GM23248 (cell line): ENCODE measurements at places on chromosomes 2 and 18.
A peak's percentile ranks its signal among the peaks of the same experiment; 100 is the strongest.

GRCh38 chr2:21947046-21947445 lies 823.3 kb downstream of the TDRD15 start:
- DNase-seq = no peak

DNA sequence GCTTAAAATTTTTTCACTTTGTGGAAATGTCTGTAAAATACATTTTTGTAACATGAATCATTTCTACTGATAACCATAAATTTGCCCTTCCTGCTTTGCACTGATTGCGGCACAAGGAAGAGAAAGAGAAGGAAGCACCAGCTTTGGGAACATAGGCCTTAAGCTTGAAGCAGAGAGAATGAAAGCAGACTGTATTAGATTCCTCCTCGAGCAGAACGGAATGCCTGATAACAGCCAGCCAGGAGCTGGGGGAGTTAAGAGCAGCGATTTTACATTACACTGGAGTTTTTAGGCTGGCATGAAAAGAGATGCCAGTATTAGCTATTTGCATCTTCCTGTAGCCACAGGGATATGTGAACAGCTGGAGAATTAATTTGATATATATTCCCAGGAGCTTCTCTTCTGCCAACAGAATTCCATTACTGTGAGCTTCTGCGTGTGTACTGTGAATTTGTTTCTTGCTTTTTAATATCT lies 33.5 kb downstream of the CRIM1 start:
- DNase-seq = peak; percentile 38

- DNase-seq = peak; percentile 45
Measured at GRCh38 chr2:227870710-227871374, 589 bp upstream of the DAW1 start.

DNA sequence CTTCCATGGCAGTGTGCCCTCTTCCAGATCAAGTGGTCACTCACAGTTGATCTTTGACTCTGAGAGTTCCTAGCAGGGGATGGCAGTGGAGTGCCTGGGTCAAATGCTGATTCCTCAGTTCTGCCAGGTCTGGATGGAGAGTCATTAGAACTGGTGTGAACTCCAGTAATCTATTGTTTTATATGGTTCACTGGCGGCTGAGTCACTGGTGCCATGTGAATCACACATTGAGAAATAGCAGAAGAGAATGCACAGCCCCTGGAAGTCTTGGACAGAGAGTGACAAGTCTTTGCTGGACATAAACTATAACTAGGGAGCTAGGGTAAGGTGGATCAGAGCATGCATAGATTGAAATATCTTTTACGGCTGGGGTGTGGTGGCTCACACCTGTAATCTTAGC lies 86.9 kb downstream of the EIF2AK3 start:
- peak; percentile 87 for DNase-seq

DNA sequence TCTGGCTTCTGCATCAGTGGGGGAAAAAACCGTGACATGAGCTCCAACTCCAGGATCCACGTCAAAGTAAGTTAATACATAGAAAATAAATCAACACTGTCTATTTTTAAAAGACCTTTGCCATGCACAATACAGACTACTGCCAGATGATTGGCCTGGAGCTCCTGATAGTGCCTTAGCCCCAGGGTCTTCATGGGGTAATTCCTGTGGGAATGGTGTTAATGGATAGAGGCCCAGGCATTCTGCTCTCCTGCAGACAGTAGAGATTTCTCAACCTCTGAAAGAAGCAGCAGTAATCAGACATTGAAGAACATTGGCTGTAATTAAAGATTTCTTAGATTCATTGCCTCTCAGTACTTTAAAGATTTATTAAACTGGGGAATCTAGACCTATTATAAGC lies 4.3 kb upstream of the PLCL1 start:
- DNase-seq = no peak

DNA sequence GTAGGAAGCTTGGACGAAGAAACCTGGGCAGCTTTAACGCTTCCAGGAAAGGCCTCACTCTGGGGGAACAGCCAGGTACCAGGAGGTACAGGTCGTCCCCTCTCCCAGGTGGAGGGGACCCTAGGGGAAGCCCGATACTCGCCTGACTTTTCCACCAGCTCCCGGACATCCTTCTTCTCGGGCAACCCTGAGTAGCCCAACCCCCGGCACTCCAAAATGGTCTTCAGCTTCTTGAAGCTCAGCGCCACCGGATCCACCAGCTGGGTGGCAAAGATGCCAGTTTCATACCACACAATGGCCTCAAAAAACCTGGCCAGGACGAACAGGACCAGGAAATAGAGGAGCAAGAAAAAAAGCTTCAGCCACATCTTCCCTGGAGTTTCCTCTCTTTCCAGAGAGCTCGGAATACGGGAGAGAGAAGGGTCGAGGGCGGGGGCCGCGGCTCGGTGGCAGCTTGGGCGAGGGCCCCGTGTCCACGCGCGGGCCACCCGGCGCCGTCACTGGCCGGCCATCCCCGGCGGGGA lies 1.1 kb downstream of the RNF103 start:
- peak; percentile 63 for DNase-seq

GRCh38 chr2:195312662-195313061 lies 344.4 kb upstream of the SLC39A10 start:
- DNase-seq = no peak

DNA sequence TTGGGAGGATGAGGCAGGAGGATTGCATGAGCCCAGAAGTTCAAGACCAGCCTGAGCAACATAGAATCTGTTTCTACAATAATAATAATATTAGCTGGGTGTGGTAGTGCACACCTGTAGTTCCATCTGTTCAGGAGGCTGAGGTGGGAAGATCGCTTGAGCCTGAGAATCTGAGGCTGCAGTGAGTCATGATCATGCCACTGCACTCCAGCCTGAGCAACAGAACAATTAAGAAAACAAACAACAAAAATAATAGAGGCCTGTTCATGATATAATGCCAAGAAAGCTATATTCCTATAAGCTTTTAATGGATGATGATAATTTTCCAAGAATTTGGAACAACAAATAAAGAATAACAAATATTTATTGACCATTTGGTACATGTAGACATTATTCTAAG lies 6.9 kb upstream of the CCBE1 start:
- DNase-seq = no peak

GRCh38 chr2:63817382-63817781 lies 24.3 kb upstream of the UGP2 start:
- no peak for DNase-seq

DNA sequence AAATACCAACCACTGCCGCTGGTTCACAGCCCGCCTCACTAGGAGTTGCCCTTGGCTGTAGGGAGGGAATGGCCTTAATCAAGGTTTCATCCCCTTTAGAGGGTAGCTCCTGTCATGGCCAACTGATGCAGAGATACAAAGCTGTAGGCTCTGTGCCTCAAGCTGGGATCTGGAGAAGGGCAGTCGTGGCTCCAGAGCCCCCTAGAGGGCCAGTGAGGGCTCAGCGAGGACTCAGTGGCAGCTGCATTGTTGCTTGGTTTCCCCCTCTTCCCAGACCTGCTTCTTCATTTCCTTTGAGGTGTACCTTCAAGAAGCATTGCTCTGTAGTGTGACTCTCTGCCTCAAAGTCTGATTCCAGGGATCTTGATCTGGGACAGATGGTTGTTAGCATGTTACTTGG lies 302.1 kb downstream of the LPIN1 start:
- DNase-seq = no peak

GRCh38 chr2:129864719-129865118 lies 114.7 kb upstream of the RAB6C start:
- no peak for DNase-seq

DNA sequence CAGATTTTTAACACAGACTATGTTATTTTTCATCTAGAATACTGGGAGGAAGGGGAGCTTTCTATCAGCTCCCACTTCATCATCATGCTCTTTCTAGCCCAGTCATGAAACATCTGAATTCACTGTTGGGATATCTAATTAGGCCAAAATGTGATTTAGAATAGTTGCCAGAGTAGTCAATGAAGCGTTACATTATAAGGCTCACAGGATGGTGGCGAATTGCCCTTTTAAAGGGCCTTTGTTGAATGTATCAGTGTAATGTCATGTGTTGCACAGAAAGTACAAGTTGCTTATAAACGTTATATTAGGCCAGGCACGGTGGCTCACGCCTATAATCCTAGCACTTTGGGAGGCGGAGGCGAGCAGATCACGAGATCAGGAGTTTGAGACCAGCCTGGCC lies 45.6 kb downstream of the PDE1A start:
- DNase-seq = no peak

DNA sequence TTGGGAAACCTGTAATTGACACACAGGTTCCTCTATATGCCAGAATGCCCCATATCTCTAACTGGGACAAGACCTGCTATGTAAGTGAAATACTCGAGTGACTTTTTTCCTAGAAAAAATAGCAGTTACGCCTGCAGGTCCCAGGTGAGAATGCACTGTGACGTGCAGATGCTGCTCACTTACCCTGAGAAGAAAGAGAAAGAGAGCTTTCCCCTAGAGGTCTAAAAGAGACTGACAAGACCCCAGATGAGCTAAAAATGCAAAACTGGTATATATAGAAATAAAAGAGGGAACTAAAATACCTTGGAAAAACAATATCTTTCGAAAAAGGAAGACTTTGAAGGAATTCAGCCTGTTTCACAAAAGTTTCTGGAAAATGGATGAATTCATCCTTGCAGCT lies 383.0 kb upstream of the DCC start:
- no peak for DNase-seq

DNA sequence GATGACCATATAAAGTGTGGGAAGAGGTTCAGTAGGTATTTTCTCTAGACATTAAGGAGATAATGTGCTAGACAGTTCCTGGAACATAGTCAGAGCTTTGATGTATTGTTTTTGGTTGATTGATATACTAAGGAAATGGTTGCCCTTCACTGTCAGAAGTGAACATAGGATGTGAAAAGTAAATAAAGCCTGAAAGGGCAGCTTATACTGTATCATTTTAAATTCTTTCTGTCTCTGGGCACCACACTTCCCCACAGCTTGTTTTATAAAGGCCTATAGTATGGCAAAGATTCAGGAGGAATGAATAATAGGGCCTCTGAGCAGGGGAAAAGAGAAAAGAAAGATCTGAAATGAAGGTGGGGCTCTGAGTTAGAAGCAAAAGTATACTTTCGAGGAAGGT lies 72.7 kb upstream of the ITPRID2 start:
- no peak for DNase-seq

- peak; percentile 83 for DNase-seq
Measured at GRCh38 chr2:23925702-23926289, 1.1 kb downstream of the ATAD2B start.

DNA sequence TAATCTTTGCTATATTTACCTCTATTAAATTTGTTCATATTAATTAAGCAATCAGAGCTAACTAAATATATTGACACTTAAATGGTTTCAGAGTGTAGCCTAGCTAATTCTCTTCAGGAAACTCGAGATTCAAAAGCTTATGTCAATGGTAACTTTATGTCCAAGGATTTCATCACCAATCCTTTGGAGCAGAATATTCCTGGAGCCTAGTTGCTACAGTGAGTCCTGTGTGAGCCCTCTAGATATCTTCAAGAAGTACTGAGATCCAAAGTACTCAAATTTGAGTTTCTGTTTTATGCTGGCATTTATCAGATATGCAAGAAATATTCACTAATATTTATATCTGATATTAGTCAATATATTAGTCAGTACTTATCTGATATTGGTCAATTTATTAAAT lies 31.3 kb downstream of the DTNA start:
- no peak for DNase-seq

- DNase-seq = peak; percentile 15
Measured at GRCh38 chr2:226831266-226831665, 4.6 kb upstream of the RHBDD1 start.

DNA sequence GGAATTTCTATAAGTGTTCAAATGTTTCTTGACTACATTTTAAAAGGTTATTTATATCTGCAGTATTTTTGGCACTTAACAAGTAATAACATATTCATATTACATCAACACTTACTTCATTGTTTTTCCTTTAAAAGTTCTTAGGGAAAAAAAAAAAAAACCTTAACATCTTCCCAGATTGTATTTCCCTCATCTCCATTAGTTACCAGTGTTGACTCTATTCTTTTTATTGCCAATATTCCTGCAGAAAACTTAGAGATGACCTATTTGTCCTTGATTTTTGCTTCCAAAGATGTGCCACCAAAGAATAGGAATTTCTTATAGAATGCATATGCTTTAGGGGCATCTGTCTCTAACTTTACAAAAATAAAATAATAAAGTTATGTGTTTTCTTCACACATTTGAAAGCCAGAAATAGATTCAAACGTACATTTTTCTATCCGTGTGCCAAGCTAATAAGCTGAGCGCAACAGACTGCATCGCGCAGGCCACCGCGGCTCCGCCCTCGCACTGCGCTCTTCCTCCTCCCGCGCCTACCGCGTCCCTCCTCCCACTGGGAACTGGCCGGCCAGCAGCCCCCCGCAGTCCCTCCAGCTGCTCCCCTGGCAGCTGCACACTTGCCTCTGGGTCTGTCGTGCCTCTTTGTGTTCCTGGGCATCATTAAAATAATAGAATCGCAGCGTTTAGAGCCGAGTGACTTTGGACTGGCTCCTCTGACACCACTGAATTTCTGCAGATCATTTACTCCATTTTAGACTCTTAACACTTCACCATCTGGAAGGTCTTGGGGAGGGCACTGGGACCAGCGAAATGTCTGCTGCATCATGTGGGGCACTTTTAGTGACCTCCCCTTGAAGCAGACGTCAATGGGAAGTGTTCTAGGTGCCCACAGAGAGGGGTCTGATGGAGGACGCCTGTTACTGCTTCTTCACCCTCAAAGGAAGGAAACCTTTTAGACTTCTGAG lies 21.2 kb upstream of the NAB1 start:
- peak; percentile 73 for DNase-seq

GRCh38 chr2:42835577-42836371 lies 43.4 kb upstream of the HAAO start:
- DNase-seq = peak; percentile 98

DNA sequence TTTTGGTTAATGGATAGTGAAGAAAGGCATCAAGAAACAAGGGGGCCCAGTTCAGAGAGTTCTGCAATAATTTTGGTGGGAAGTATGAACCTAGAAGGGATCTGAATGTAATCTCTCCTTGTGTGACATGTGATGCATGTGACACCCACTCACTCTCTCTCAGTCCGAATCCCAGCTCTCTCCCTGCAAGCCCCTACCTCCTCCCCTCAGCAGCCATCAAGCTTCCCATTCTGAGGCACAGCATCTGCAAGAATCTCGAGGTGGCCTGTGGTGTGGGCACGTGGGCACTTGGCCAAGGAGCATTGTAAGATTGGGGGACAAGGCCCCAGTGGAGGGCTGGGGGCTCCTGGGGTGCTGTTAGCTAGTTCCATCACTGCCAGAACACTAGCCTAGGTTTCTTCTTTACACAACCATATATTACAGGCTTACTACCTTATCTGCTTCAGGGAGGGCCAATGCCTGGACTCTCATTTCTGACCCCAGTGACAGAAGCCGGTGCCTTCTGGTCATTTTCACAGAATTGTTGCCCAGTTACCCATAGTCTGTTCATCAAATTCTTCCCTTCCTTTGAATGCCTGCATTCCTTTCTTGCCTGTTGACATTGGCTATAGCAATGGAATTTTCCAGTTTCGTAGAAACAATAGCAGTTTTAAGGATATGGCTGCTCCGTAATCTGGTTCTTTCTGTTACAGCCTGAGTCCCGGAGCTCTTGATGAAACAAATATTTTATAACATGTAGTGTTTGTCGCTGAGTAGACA lies 13.3 kb upstream of the LCLAT1 start:
- DNase-seq = no peak

- peak; percentile 54 for DNase-seq
Measured at GRCh38 chr2:39094717-39095363, 26.0 kb downstream of the SOS1 start.

GRCh38 chr2:46469700-46470099 lies 9.7 kb upstream of the TMEM247 start:
- no peak for DNase-seq

GRCh38 chr2:149611100-149611820 lies 23.7 kb upstream of the MMADHC start:
- DNase-seq = no peak

GRCh38 chr2:235460548-235461047 lies 33.2 kb upstream of the AGAP1 start:
- DNase-seq = no peak
